CD14-positive monocyte (primary cell): ENCODE measurements at places on chromosomes 1 and 21.

DNA sequence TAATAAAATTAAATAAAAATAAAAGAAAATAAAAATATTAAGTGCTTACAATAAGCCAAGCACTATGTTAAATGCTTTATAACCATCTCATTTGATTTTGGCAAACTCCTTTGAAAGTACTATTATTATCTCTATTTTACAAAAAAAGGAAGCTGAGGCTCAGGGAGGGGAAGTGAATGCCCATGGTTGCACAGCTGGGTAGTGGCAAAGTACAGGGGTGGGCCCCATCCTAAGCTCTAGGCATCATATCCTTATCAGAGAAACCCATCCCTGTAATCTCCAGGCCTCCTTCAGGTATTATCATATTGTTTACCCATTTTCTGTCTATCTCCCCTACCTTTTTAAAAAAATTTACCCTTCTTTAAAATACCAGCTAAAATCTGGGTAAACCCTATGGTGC is 2.3 kb upstream of the MED18 start:
- DNase-seq, result peak; percentile 63

GRCh38 chr1:1527092-1527816 is 13.2 kb downstream of the TMEM240 start:
- no peak for DNase-seq

- no peak for DNase-seq
Observed at GRCh38 chr21:31660259-31660565, 719 bp downstream of the SOD1 start.

GRCh38 chr1:51584021-51584420 is 32.9 kb upstream of the OSBPL9 start:
- DNase-seq, result no peak
